Panc1 (cell line): ENCODE measurements at places on chromosomes 11 and 22.

GRCh38 chr11:115202900-115203552 is 301.2 kb downstream of the CADM1 start:
- DNase-seq, result no peak

DNA sequence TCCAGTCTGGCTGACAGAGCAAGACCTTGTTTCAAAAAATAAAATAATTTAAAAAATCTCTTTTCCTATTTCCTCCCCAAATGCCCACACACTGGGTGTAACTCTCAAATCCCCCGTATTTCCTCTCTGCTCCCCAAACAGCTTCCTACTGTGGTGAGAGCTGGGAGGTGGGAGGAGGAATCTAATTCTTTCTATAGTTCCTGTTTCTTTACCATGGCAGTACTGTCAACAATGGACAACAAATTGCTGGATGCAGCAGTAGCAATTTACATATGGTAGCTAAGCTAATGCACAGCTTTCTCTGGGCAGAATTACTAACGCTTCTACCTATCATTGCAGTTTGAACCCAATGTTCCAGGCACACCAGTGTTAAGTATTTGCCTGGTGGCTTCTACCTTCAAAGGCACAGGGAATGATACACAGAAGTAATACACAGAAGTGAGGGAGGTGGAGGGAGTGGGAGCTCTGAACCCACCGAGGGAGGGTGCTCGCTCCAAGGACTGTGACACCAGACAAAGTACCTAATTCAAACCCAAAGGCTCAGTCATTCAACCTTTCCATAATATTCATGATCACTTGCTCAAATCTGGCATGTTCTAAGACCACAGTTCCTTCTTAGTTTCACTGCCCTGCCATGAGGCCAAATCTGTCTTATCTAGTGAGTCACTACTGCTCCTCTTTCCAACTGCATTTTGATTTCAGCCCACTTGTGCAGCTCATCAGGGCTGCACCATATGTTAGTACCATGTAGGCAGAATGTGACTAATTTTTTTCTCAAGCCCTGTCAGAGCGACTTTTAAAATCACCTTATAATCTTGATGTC is 37.9 kb downstream of the CELF1 start:
- no peak for DNase-seq

DNA sequence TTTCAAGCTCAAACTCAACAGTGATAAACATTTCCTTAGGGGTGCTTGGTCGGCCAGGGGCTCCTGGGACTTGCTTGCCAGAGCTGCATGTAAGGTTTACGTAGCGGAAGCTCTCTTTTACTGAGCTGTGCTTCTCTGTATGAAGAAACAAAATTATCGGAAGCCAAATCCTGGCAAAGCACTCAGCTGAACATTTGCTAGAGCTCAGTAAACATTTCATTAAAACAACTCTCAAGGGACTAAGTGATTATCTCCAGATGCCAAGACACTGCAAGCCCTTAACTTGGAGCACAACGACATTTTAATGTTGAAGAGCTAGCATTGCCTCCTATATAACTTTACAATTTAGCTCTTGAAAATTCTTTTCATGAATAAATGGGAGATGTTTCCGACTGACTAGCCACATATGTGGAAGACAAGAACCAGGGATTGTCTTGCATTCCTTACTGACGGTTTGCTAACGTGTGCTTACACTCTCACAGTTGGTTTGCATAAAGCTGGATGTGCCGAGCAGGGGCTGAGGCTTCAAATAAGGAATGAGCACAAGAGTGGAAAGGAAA is 43.4 kb downstream of the SCUBE2 start:
- DNase-seq, result no peak

DNA sequence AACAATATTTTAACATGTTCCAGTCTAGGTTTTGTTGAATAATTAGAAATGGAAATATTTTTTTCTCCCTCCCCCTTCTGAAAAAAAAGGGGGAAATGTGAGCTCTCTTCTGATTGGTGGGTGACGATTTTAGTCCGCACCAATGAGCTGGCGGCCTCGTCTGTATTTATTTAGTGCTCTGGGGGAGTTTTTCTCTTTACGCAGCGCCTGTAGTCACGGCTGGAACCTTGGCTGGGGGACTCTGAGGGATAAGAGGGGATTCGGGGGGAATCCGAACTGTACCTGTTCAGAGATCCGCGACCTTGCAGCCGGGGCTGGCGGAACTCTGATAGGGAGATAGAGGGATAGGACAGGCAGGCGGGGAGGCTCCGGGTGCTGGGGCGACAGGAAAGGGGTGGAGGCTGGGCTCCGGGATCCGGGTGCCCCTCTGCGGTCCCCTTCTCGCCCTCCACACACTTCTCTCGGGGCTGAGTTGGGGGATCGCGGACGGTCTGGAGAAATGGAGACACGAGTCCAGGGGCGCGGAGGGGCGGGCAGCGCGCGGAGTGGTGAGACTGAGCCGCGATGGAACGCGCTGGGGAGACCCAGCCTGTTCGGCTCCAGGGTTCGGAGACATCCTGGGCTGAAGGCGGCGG is 99.7 kb upstream of the HSD17B12 start:
- no peak for DNase-seq

DNA sequence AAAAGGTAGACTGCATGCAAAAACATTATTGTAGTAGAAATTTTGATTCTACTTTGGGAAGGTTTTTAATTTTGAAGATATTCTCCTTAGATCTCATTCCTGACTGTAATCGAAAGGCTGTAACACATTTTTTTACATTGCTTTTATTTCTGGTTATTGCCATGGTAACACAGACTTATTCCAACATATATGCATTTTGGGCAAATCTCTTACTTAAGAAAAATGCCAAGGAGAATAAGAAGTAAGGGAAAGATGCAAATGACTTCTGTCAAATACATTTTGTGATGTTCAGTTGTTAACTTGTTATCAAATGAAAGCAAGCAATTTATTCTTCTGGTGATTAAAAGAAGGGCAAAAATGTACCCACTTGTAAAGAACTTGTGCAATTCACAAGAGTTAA is 267.5 kb downstream of the AASDHPPT start:
- no peak for DNase-seq
